ENCODE measurements at places on chromosomes 12 and 14.

DNA sequence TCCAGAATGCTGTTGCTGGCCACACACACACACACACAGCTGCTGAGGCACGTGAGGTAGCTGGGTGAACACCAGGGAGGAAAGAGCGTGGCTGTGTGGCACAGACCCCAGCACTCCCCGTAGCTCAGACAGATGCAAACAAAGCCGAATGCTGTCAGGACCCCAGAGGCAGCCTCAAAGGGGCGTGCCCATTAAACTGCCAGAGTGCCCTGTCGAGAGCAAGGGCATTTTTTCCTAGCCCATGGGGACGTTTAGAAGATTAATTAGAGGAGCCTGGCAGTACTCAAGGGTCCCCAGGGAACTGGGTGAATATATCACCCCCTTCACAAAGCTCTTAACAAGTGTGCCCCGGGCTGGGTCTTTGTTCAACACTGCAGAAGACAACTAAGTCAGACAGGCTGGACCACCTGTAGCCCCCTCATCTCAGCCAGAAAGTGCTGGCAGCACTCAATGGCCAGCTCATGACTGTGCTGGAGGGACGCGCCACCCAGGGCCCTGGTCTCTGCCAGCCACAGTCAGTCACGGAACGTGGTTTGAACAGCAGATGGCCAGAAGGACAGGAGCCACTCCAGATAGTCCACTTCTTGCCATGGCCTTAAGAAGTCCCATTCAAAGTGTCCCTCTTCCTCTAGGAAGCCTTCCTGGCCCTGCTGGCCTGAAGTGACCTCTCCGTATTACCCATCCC, 37.5 kb downstream of the TTC7B start:
- no peak for DNase-seq

- no peak for DNase-seq
Observed at GRCh38 chr12:46468160-46468559, 95.6 kb upstream of the SLC38A2 start.

DNA sequence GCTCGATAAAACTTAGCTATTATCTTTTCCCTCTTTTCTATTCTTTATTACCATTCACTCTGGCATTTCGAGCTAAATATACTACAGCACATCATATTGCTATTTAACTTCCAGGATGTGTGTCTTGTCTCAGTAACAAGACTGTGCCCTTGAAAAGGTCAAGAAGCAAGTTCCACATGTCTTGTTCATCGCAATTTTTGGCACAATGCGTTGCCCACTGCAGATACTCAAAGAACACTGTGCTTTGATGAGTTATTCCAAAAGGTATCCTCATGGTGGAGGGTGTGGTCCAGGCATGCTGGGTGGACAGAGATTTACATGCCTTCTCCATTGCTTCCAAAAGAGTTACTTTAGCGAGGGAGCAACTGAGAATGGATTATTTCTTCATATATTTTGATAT, 6.6 kb downstream of the E2F7 start:
- no peak for DNase-seq

DNA sequence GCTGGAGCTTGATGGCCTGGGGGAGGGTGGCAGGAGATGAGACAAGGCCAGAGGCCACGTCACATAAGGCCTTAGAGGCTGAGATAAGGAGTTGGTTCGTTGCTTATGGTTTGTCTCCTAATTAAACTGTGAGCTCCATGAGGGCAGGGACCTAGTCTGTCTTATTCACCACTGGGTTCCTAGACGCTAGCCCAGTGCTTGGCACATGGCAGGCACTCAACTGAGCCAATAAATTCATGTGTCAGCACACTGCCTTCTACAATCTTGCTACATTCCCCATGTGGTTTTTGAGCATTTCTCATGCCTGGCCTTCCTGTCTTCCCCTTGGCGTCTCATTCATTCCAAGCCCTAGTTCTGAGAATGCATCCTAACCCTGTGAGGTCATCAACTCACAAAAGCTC, 92.5 kb upstream of the MED13L start:
- no peak for DNase-seq

- no peak for DNase-seq
Observed at GRCh38 chr12:80598004-80598606, 109.3 kb upstream of the MYF6 start.

DNA sequence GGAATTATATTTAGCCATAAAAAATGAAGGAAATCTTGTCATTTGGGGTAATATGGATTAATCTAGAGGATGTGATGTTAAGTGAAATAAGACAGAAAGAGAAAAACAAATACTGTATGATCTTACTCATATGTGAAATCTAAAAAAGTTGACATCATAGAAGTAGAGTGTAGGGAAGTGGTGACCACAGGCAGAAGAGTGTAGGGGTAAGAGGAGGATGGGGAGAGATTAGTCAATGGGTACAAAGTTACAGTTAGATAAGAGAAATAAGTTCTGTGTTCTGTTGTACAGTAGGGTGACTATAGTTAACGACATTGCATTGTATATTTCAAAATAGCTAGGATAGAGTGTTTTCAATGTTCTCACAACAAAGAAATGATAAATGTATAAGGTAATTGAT, 87.0 kb downstream of the TSHR start:
- DNase-seq, result no peak

DNA sequence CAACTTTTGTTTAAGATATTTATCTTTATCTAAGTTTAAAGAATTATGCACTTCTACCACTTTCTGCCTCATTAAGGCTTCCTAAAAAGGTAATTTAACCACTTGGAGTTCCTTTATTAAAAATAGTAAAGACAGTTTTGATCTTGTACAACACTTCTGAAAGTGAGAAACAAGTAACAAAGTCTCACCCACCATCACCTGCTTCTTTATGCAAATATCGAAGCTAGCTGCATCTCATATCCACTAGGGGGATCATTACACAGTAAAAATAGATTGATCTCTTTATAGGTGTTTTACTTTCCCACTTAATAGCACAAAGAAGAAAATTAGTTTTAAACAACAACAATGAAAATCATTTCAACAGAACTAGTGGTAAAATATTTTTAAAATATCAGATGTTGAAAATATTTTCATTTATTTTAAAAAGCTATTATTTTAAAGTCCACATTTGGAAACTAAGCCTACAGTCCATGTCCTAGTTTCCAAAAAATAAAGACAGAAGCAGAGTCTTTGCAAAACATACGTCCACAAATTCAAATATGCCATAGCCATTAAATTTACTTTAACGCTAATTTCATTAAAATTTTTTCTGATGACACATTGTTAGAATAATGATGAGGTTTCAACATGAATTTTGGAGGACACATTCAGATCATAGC, 160.0 kb upstream of the SOX5 start:
- no peak for DNase-seq

DNA sequence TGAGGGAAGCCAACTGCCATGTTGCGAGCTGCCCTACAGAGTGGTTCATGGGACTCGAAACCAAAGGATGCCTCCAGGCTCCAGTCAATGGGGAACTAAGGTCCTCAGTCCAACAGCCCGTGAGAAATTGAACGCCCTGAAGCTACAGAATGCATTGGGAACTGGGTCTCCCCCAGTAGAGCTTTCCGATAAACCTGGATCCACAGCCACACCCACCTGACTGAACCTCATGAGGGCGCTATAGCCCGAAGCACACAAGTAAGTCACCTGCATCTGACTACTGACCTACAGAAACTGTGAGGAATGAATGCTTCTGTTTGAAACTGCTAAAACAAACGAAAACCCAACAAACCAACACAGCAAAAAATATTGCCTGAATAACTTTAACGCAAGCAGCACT, 1297.7 kb downstream of the AACS start:
- DNase-seq, result no peak

- DNase-seq, result no peak
Observed at GRCh38 chr12:128259556-128260070, 7.4 kb upstream of the TMEM132C start.

DNA sequence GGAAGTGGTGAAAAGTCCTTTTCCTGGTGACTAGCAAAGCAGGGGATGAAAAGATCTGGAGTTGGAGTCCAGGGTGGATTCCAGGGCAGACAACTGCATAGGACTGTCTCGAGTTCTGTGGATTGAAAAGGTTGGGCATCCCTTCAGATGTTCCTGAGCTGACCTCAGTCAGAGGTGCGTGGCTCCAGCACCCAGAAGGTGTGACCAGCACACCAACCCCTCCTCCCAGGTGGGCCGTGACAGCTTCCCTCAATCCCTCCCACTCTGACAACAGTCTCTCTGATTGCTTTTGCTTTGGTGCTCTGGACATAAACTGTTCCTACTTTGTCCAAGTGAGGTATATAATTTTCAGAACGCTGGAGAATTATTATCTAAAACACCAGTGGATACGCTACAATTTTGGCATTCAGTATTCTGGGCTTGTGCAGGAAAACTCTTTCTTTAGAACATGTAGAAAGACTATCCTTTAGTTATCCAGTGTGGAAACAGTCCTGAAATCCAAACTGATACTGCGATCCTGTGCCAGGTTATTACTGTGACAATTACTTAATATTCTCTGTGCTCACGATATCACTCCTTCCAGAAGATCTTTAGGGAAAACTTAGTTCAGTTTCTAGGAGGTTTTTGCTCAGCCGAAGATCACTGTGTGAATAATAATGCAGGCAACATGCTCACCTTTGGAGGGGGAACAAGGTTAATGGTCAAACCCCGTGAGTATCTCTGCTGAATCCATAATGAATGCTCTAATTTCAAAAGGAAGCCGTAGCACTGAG, 87.9 kb downstream of the DAD1 start:
- no peak for DNase-seq

- no peak for DNase-seq
Observed at GRCh38 chr14:73007835-73008234, 19.1 kb downstream of the ZFYVE1 start.

DNA sequence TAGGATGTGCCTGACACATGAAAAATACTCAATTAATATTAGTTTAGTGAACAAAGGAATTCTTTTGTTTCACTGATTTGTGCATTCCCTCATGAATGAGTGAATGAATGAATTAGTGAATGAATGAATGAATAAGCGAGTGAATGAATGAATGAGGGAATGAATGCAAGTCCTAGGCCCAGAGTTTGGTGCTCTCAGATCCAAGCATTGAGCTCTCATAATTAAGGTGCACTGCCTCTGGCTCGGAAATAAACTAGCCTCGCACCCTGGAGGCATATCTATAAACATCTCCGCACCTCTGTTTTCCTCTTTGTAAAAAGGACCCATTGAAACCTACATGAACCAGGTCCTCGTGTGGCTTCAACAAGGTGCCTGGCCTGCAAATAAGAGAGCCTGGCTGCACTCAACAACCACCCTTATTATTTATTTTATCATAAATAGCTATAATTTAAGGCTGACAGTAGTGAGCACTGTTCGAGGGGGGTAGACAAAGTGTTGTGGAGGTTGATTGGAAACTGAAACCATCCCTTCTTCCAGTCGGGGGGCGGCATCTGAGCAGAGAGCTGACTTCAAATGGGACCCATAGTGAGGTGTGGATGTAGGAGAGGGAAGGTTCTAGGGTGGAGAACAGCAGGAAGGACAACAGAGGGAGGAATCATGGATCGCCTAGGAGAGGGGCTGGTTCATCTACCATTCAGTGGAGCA, 316.8 kb downstream of the BCL11B start:
- DNase-seq, result no peak

DNA sequence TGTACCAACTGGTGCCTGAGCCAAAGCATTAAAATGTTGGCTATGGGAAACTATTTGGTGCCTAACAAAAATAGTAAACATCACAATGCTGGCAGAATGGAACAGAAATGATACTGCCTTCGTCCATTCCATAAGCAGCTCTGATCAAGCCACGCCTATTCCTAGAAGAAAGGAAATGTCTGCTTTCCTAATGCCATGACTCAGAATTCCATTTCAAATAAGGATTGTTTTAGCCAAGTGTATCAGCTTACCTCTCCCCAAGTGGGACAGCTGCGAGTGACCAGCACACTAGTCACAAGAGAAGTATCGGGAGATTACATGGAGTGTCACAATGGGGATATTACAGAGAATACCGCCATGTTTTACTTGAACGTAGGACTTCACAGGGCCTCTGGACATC, 38.7 kb downstream of the GLT8D2 start:
- no peak for DNase-seq

DNA sequence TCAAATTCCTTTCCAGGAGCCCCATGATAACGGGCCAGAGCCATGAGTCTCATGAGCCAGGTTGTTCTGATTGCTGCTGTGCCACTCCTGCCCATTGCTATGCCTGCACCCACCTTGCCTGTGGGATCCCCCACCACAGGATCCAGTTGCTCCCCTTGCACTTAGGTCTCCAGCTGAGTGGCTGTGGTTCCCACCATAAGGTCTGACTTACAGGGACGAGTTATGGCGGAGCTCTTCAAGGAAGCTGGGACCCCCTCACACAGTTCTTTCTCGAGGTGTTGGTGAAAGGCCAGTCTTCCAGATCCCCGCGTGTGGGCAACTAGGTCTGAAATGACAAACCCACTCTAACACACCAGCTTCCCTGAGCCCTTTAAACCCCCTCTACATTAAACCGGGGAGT, 111.9 kb upstream of the C14orf180 start:
- no peak for DNase-seq

- no peak for DNase-seq
Observed at GRCh38 chr12:1282670-1283315, 291.8 kb downstream of the ERC1 start.

DNA sequence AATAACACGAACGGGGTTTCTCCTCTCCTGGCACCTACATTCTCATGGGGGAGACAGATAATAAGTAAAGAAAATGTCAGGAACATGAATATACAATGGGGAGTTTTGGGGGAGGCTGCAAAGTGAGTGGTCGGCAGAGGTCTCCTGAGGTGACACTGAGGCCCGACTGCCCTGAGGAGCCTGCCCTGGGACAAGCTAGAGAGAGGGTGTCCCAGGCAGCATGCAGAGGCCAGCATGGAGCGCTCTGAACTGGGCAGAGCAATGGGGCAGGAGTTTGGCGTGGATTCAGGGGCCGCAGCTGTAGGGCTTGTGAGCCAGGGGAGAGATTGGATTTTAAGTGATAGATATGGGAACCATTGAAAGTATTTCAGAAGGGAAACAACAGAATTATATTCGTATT, 320.5 kb downstream of the CACNA1C start:
- no peak for DNase-seq

All from stimulated activated CD8-positive, alpha-beta memory T cell treated with anti-CD3 and anti-CD28 coated beads, Interleukin-2, amount 100 ng/mL, for 48 hours (primary cell).